CD4-positive, alpha-beta T cell treated with Interleukin-2 at 100 ng/mL for 4 hours (primary cell): ENCODE measurements at places on chromosomes 7 and 10.

GRCh38 chr10:133567119-133567518, 1.7 kb upstream of the SYCE1 start:
- no peak for DNase-seq

- no peak for DNase-seq
Observed at GRCh38 chr10:89697946-89698345, 3.4 kb upstream of the KIF20B start.

GRCh38 chr10:77974396-77975074, 48.0 kb upstream of the DLG5 start:
- no peak for DNase-seq

DNA sequence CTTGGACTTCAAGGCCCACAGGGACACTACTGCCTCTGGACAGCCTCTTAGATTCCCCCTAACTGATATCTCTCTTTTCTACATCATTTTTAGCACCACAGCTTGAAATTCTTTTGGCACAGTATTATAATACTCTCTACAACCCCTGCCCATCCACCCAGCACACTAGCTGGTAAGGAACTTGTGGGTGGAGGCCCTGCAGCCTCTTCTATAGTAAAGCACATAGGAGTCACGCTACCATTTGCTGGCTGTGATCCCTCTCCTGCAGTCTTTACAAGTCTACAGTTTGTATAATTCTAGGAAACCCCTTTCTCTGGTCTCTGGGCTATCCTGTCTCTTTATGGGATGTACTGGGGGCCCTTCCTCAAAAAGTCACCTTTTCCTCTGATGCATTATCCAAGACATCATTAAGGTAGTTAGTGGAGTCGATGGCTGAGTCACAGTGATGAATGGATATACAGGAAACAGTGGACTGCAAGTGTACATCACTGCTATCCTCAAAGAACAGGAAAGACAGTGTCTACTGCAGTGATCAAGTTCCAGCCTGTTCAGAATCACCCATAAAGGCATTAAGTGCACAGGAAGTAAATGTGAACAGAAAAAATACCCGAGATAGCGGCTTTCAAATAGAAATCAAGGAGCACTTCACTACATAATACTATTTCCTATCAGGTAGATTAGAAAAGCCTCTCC, 54.4 kb downstream of the STK17A start:
- DNase-seq, result peak; percentile 49

DNA sequence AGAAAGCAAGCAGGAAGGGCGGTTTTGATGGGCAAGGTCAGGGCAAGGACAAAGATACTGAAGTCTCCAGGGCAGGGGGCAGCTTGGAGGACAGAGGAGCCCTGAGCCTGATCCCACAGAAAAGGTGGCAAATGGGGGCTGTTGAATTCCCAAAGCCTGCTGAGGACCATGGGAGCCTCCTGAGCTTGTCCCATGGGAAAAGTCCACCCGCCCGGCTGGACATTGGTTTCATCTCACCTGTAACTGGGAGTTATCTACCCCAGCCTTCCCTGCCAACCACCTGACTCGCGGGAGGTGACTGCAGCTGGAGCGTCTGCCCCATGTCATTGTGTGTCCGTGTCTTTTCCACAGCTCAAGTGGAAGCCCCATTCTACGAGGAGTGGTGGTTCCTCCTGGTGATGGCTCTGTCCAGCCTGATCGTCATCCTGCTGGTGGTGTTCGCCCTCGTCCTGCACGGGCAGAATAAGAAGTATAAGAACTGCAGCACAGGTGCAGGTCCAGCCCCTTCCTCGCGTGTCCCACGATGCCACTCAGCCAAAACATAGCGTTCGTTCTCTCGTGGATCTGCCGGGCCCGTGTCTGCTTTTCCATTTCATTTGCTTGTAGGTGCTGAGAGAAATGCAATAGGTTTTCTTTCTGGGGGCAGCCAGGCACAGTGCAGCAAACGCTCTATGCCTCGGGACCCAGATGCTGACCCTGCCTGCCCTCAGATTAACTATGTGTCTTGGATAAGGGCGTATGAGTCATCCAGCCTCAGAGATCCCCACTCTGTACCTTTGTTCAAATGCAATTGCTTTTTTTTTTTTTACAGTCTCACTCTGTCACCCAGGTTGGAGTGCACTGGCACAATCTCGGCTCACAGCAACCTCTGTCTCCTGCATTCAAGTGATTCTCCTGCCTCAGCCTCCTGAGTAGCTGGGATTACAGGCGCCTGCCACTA, 444.5 kb upstream of the FOXK1 start:
- DNase-seq, result no peak

- no peak for DNase-seq
Observed at GRCh38 chr7:95929710-95930280, 157.4 kb downstream of the DYNC1I1 start.

- no peak for DNase-seq
Observed at GRCh38 chr10:86556532-86556931, 34.9 kb upstream of the WAPL start.
